ENCODE measurements at places on chromosomes 4 and X.

DNA sequence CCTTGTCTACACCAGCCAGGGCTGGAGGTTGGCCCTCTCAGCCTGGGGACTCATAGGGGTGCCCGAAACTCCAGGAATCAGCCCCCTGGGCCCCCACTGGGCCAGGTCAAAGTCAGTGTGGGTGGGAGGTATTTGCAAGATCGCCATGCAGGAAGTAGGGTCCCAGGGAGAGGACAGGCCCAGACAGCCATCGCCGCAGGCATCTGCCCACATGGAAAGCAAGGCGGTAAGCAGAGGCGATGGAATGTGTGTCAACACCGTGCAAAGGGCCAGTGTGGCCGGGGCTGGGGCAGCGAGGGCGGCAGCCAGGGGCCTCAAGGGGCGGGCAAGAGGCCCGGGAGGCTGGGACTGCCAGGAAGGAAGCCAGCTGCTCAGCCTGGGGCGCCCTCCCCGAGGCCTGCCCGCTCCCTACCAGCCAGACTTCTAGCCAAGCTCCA, 19.3 kb upstream of the DUSP9 start:
- no peak for DNase-seq

- DNase-seq: peak; percentile 86
Observed at GRCh38 chr4:123826896-123827295, 430.3 kb downstream of the SPRY1 start.

DNA sequence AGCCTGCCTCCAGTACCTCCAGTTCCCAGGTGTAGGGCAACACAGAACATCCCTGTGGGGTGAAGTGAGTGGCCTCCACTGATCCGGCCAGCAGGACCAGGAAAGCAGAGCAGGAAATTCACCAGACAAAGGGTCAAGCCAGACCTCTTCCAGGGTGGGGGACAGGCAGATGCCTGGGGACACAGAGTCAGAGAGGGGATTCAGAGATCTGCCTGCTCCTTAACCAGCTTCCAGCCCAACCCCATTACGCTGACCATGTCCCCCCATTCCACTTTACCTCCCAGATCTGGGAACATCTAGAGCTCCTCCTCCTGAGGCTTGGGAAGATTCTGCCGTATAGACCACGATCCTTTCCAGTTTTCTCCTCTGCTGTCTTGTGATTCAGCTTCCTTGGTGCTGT, 72.9 kb upstream of the MTM1 start:
- no peak for DNase-seq

- DNase-seq: no peak
Observed at GRCh38 chr4:1882850-1883271, 11.7 kb downstream of the NSD2 start.

DNA sequence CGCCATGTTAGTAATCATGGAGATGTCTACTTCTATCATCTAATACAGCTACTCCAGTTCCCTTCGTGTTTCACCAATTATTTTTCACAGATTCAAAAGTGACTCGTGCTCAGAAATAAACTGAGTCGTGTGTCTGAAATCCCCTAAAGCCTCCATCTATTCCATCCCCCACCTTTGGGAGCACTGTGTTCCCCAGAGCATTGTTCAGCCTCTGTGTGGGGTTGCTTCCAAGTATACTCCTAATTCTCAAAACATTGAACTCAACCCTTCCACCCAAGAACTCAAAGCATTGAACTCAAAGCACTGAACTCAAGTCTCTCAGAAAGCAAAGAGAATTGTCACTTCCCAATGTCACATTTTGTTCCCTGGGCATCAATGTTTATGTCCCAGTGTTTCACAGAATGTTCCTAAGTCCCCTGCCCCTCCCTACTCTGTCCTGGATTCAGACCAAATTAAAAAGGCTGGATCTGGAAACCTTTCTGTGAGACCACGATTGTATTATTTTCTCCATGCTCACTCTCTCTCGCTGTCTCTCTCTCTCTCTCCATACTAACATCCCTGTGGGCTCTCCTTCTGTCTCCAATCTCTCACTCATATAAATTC, 138.5 kb upstream of the QRFPR start:
- DNase-seq: no peak

- peak; percentile 22 for DNase-seq
Observed at GRCh38 chr4:67879486-67879885, 4.3 kb downstream of the TMPRSS11D start.

DNA sequence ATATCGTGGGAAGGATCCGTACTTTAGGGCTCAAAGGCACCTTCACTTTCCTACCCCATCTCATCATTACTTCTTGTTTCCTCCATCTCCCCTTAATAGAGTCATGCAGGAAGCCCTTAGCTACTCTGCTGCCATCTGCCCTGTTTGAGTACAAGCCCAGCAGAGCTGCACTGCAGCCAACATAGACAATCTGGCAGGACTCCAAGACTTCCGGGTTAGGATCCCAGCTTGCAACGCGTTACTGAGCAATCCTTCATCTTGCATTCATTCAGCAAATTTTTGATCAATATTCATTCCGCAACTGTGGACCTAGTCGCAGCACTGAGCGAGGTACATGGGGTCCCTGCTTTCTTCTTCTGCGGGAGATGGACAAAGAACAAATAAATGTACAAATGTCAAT, 344.9 kb downstream of the BCOR start:
- peak; percentile 59 for DNase-seq

DNA sequence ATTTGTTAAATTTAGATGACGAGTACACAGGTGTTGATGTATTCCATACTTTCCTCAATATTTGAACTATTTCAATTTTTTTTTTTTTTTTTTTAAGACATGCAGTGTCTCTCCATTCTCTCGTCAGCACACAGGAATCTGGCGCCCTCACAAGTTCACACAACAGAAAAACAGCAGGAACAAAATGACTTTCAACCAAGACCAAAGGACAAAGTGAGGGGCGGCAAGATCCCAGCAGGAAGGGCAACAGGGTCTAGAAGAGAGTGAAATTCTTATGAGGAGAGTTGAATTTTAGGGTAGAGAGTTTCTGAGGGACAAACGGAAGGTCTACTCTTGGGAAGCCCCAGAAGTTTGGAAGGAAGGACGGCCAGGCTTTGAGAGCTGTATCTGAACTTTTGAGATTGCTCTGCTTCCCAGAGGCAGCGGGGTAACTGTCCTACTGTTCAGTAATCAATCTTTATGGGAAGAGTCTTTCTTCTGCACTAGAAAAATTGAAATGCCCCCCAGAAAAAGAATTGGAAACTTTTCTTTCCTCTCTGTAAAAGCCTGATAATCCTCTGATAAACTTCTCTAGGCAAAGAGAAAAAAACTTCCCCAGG, 760.2 kb downstream of the RAB28 start:
- DNase-seq: no peak

DNA sequence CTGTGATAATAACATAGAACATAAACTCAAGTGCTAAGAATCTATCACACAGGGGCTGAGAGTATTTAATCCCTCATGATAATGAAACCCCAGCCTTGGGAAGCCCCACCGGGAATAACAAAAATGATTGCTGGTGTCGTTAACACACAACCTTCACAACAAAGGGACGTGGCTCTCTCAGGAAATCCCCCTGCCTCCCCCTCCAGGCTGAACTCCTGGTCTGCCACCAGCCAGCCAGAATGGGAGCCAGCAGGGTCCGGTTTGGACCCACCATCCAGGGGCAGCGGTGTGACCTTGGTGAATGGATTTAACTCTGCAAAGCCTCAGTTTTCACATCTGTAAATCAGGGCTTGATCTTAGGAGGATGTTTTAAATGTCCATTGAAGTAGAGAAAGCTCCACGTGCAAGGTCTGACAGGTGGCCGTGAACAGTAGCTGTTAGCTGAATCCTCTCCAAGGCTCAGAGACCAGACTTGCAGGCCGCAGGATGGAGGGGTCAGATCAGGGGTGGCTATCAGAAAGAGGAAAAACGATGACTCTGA, 46.5 kb downstream of the ABLIM2 start:
- DNase-seq: no peak

- no peak for DNase-seq
Observed at GRCh38 chr4:68735106-68735505, 64.7 kb upstream of the UGT2B15 start.

GRCh38 chr4:64883087-64883807, 474.0 kb upstream of the TECRL start:
- DNase-seq: no peak

- peak; percentile 79 for DNase-seq
Observed at GRCh38 chr4:186557486-186557885, 2.1 kb upstream of the MTNR1A start.

DNA sequence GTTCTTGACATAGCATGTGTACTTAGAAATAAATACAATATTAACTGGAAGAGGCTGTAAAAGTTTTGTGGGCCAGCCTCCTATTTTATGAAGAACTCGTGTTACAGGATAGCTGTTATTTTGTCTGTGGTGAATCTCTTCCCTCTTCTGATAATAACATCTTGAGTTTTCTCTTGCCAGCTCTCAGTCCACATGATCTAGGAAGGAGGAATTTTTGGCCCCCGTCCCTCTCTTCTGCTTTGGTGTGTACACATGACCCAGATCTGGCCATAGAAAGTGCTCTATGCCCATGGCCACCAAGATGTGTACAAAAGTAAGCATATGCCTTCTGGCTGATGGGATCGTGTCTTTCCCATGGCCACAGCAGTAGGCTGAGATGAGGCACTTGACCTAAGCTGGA, 108.0 kb upstream of the LEF1 start:
- DNase-seq: no peak

DNA sequence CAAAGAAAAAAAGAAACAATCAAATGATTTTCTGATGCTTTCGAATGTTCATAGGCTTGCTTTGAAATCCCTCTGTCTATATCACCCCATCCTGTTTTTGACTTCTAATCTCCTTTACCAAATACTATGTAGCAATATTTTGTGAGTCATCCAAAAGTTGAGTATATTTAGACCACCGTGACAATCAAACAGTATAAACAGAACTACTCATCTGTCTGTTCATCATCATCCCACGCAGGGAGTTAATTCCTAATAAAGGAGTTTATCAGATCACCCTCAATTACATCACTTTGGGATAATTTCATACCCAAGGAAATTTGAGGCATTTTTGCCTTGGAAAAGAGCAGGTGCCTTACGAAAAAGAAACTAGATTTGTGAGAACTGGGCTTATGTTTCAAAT, 212.9 kb downstream of the CBR4 start:
- peak; percentile 81 for DNase-seq

DNA sequence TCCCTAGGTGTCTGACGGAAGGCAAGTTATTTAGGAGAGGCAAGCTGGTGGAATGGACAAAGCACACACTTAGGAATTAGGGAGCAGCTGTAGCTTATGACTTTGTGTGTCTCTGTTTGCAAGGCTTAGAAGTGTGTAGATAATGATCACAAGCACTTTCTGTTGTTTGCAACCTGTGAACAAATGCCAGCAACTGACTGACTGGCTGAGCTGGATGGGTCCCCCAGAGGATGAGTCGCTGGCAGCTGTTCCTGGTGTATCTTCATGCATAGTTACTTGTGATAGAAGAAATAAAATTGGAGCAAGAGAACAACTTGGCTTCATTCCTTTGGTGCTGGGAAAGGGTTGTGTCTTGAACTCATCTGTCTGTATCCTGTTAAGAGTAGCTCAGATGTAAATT, 64.2 kb upstream of the BEND4 start:
- no peak for DNase-seq

DNA sequence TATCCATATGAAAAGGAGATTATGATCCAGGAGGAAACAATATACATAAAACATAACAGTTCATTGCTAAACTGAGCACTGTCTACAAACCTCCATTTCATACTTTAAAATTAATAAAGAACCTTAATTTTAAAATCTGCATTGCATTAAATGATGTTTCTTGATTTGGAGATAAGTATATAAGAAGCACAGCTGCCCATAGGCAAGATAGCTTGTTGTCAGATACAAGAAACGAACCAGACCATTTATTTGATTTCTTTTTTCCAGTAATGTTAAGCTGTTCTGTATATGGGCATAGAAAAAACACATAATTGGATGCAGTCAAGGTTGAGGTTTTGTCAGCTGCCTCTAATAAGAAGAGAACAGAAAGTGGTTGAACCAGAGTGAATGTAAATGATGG, 6.4 kb downstream of the GUF1 start:
- no peak for DNase-seq

GRCh38 chr4:184201179-184201578, 16.5 kb downstream of the ENPP6 start:
- no peak for DNase-seq

DNA sequence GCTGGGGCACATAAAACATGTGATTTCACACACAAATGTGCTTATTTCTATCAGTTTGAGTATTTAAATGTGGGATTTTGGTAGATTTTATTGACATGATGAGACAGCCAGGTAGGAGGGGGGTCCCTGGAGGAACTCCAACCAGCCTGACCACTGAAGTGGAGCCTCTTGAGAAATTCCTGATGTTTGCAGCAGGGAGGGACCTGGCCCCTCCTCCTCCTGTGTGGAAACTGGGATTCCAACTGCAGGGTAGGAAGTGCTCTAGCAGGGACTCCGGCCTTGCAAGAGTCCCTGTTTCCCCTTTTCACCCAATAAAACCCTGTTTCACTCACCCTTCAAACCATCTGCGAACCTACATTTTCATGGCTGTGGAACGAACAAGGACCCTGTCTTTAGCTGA, 2224.0 kb upstream of the AGA start:
- no peak for DNase-seq

GRCh38 chrX:148854306-148854705, 353.9 kb downstream of the AFF2 start:
- peak; percentile 9 for DNase-seq

DNA sequence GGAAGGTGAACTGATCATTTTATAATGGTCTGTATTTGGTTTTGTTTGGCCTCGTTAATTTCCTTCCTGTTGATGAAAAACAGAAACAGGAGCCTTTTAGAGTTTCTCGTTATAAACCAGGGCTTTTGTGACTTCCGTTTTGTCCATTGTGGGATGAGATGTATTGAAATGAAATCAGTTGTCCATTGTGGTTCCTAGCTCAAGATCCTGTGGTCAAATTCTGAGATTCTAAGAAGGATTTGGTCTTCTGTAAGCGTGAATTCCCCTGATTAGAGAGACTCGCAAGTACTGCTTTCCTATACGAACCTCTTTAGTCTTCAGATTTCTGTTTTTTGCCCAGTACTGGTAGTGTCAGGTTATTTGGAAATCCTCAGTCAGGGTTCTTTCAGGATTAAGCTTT, 101.7 kb downstream of the RAPGEF2 start:
- DNase-seq: no peak

GRCh38 chr4:147182041-147182440, 236.4 kb upstream of the TTC29 start:
- DNase-seq: peak; percentile 53

DNA sequence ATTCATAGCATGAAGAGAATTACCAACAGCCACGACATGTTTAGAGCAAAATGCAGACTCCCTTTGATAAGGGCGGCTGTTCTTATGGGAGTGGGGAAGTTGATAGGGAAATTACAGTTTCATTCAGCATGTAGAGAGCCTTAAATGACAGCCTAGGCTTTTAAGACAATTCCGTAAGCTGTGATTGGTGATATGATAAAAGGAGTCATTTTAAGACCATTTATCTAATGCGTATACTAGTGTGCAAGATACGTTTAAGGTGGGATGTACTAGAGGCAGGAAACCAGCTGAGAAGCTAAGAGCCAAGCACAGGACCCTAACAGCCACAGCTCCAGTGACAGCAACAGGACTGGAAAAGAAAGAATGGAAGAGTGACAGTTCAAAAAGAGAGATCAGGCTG, 102.2 kb upstream of the ZFP42 start:
- no peak for DNase-seq

GRCh38 chr4:32744211-32744610, 2024.0 kb downstream of the PCDH7 start:
- DNase-seq: no peak

GRCh38 chr4:81757691-81758090, 286.0 kb upstream of the RASGEF1B start:
- no peak for DNase-seq
